Activated naive CD4-positive, alpha-beta T cell treated with anti-CD3 and anti-CD28 coated beads for 36 hours (primary cell): ENCODE measurements at places on chromosomes 7 and 10.

GRCh38 chr10:79103585-79103984 lies 34.8 kb downstream of the ZMIZ1 start:
- no peak for DNase-seq

- no peak for DNase-seq
These were observed 225.7 kb downstream of the VTI1A start for GRCh38 chr10:112672706-112673105.

DNA sequence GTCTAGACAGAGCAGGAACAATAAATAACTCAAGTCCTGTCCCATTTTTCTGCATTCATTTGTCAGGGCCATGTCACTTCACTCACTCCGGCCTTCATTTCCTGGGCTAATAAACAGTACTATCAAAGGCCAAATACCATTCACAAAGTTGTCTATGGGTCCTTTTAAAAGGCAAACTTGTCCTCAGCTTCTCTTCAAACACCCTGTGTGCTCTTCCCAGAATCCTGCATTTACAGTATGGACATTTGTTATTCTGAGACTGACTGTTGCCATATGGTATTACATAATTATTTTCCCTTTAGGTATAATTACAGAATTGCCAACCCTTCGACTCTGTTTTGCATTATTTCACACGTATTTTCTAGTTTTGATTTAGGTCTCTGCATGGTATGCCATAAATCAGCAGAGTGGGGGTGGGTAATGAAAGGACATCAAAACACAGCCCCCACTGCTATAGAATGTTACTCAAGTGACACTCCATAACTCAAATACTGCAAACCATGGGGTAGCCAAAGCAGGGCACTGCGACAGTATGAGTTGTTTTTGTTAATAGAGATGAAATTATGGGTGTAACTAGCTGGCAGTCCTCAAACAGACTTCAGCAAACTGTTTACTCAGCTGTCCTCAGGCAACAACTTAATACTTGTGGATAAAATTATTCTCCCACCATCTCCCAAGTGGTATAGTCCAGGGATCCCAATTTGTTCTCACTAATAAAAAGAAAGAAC lies 183.7 kb downstream of the TRIL start:
- no peak for DNase-seq

DNA sequence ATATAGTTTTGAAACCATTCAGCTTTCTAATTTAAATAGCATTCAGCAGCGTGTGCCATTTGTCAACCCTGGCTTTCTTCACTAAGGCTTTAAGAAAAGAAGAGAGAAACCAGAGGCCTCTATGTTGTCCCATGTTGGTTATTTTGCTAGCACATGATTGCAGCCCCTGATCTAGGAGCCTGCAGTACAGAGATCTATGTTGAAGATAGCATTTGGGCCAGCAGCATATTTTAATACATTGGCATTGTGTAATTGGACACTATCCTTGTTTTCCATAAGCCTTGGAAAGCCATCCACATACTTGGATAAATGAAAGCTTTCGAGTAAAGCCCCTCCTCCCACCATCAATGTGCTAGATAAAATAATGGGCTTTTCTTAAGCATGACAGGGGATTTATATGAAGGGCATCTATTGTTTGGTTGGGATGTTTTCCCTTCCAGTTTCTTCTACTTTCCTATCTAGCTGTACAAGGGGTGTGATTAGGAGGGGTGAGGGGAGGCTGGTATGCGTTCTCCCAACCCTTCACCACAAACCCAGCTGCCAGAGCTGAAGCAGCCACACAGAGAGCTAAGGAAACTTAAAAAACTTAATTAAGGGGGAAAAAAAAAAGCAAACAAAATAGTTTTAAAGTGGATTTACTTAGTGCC lies 23.1 kb upstream of the SDHAF3 start:
- DNase-seq: no peak

- DNase-seq: no peak
These were observed 103.1 kb upstream of the LYZL2 start for GRCh38 chr10:30732671-30733070.

GRCh38 chr10:66746246-66746645 lies 179.6 kb upstream of the LRRTM3 start:
- DNase-seq: no peak

DNA sequence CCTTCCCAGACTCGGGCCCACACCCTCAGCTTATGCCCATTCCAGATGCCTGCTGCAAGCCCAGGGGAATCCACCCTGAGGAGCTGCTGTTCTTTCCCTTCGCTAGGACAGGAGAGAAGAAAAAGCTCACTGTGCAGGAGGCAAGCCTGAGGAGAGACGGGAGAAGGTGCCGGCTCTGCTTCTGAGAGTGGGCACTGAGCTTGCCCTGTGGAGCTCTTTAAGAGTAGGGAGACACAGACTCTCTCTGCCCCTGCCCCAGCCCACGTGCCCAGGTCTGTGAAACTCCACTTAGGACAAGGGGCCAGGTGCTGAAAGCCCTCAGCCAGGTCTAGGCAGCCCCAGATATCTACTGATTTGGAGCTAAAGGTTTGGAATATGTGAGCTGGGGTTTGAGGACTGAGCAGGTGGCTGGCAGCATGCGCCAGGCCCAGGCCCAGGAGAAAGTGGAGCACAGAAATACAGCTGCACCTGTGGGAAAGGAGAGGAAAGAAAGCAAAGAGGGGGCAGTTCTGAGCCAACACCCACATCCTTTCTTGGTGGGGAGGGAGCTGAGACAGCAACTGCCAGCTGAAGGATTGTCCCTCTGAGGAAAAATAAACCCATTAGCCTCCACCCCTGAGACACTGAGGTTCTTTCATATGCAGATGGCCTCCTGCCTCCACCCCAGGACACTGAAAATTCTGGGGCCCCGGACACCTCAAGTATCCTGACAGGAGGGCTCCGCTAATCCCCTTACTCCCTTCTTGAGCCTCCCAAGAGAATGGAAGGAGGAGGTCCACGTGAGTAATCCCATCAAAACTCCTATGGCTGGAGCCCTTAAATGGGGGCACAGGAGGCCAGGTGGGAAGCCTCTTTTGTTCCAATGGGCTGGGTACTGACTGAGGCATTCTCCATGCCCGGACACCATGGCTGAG lies 7.3 kb downstream of the POLL start:
- no peak for DNase-seq

DNA sequence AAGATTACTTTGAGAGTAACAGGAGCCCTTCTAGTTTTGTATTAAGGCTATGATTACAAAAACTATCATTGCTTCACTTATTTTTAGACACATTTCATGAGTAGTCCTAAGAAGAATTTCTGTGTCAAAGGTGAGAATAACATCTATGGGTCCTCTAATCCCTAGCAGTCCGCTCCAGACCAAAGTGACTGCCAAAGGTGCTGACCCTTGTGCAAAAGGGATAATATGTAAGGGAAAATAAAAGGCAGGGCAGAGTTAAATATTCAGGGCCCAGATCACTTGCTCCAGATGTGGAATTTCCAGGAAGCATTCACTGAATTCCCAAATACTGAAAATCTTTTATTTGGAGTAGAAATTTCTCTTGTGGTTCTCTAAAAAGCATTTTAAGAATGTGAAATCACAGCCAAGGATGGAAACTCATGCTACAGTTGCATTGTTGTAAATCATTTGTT lies 29.3 kb downstream of the RHOBTB1 start:
- DNase-seq: no peak

DNA sequence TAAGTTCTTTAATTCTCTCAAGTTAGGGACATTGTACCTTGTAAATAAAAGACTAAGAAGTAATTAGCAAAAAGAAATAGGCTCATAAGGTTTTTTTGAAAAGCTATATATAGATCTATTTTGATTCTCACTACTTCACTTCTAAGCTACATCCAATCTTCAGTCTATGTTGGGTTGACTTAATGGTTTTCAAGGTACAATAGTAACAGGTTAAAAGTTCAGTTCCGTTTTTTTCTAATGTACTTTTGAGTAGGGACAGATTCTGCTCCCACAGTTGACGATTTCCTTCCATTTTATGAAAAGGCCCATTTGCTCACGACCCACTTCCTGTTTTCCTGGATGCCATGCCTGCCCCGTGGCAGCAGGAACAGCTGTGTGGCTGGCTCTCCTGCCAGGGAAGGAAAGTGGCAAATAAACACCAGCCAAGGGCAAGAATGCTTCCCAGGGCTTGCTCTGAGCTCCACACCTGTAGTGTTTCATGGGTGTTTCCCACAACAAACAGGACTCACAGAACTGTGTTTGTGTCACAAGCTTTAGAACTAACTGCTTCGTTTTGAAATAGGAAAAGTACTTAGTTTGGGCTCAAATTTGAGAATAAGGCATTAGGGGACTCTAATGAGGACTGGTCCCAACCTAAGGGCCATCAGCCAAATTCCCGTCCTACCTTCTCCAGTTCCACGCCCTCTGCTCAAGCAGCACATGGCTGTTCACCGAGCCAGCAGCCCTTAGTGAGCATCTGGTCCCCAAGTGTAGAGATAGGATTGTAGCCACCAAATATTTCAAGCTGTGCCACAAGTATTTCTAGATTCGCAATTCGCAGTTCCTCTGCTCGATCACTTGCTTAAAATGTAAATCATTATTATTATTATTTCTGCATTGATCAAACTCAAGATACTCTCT lies 240.7 kb downstream of the COBL start:
- no peak for DNase-seq

DNA sequence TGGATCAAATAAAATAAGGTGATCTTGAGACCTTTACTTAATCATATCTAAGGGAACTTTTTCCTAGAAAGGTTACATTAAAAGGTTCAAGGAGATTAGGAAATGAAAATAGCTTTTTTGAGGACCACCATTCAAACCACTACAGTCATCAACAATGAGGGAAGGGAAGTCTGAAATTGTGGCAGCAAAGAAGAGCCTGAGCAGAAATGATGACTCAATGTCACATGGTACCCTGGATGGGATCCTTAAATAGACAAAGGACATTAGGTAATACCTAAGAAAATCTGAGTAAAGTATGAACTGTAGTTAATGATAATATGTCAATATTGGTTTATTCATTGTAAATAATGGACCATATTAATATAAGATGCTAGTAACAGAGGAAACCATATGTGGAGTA lies 236.0 kb downstream of the SEMA3D start:
- DNase-seq: no peak

GRCh38 chr7:14754631-14755030 lies 147.9 kb downstream of the DGKB start:
- DNase-seq: no peak

DNA sequence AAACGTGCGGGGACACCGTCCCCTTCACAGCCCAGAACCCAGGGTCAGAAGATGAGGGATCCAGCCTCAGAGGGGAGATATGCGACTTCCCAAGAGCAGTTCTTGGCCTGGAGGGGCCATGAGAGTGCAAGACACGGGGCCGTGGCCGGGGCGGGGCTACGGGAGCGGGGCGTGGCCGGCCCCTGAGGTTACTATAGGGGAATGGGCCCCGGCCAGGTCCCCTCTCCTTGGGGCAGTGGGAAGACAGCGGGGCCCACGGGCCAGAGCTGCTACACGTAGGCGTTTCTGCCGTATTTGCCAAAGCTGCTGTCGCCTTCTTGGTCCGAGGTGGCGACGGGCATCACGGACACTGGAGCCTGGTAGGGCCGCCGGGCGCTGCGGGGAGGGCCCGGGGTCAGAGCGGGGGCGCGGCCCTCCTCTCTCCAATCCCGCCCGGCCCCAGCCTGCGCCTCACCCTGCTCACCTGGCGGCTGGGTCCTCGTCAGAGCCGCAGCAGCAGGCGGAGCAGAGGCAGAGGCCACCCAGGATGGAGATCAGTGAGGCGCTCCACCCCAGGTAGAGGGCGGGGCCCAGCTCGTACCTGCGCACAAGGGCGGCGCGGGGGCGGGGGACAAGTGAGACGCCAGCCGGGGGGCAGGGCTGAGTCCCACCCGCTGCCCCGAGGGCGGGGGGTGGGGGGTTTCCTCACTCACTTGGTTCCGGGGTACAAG lies 5.3 kb downstream of the CLDN15 start:
- no peak for DNase-seq

DNA sequence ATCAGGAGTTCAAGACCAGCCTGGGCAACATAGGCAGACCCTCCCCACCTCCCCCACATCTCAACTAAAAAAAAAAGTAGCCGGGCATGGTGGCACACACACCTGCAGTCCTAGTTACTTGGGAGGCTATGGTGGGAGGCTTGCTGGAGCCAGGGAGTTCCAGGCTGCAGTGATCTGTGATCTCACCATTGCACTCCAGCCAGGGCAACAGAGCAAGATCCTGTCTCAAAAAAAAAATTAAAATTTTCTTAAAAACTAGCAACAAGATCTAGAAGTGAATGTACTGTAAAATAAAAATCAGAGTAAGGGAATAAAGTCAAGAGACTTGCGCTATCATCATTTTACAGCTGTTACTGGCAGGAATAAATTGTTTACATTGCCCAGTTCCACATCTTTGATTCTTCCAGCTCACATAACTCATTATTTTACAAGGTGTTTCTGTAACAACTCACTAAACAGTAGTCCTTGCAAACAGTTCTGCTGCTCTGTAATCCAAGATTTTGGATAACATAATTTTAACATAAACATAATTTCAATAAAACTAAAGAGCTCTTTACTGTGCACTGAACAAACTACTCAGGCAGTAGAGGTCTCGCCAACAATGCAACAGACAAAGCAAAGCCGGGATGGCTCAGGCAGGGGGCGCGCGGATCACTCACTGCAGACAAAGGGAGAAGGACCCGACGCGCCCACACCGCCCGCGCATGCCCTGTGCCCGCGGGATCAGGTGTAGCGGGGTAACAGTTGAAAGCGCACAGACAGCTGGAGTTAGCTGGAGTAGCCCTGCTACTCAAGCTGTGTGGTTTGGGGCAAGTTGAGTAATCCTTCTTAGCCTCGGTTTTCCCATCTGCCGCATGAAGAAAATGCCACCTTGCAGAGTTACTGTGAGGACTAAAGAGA lies 73.3 kb upstream of the NFE2L3 start:
- peak; percentile 89 for DNase-seq

DNA sequence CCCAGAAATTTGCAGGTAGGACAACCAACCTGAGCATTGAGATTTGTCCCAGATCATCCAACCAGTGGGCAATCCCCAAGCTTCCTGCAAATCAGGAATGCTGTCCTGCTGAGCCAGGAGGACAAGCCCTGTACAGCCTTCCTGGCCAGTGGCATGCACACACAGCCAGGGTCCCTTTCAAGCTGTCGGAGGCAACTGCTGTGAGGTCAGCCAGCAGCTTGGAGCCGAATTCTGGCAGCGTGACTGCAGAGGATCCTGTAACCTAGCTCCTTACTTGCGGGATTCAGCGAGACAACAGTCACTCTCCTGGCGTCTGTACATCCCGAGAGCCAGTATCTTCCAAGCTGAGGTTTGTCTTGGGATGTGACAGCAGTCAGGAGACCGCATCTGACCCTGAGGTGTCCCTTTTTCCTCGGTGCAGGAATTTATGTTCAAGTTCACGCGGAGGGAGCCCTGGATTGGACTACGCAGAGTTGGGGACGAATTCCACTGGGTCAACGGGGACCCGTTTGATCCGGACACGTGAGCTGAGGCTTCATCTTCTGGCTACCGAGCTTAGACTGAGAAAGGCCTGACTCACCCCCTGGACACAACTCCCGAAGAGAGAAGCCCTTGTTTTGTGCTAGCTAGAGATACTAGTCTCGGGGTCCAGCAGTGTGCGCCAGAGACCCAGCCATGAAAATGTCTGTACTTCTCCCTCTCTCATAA lies 18.3 kb downstream of the CLEC2L start:
- DNase-seq: no peak
